ENCODE measurements at places on chromosomes 1 and 21.

- DNase-seq: no peak
Measured at GRCh38 chr1:178388418-178389145, 108.2 kb downstream of the CLEC20A start.

DNA sequence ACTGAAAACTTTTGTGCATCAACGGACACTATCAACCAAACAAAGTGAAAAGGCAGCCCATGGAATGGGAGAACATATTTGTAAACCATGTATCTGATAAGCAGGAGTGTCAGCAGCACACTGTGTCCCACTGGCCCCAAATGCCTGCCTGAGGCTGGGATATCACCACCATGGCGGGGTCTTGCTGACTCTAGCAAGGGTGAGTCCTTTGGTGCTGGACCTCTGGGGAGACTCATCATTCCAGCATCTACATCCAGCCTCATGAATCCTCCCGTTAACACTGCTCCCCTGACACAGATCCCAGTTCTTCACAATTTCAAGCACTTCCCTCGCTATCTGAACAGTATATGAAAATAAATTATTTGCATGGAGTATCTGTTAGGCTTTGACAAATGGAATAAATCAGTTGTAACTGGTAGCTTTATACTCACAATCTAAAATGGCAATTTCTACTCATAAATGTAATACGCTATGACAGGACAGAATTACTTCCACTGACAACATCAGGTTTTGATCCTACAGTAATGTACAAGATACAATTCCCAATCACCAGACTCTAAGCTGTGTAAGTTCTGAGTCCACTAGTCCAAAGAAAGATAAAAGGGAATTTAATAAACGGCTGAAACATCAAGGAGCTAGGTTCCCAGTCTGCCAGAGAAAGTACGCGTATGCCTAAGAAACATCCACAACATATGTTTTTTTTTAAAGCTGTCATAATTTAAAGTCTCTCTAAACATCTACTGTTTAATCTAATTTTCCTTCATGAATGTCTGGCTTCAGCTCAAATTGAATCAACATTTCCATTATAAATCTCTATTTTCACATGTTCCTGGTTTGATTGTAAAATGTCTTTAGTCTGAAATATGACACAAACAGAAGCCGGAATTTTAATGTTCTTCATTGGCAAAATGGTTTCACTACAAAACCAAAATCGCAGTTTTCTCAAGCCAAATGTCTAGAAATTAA, 95.1 kb downstream of the SIPA1L2 start:
- no peak for DNase-seq

DNA sequence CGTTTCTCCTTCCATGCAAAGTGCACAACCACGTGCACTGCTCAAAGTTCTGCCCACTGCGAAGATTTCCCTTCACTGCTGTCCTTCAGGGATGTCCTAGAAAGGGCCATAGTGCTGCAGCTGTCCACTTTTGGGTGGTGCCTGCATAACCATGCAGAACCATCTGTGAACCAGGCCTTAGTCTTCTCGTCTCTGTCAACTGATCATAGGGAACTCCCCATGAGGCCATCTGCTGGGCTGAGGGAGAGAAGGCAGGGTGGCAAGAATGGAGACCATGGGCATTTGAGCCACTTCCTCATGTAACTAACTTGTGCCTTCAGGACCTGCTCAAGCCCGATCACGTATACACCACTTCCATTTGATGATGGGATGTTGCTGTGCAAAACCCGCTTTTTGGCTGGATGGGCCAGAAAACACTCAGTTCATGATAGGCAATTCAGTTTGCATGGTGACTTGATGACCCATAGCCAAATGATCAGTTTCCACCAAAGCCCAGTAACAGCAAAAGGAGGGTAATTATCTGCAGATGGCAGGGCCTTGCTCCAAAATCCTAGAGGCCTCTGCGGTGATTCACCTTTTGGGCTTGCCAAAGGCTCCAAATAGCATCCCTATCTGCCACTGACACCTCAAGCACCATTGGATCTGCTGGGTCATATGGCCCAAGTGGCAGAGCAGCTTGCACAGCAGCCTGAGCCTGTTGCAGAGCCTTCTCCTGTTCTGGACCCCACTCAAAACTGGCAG, 9.5 kb downstream of the ST6GALNAC5 start:
- no peak for DNase-seq

DNA sequence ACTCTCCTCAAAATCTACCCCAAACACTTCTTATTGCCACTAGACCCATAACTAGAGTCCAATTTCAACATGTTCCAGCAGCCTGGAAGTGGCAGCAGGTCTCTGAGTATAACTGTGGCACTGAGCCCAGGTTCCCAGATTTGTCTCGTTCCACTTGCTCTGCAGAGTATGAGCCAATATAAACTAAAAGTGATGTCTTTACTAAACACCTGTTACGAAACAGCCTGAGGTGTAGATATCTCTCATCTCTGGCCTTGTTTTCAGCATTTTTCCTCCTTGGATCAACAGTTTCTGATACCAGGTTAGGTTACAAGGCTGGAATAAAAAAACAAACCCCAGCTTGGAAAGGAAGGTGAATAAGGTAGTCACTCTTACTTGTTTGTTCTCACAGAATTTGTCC, 25.2 kb upstream of the PRDX6 start:
- no peak for DNase-seq

GRCh38 chr1:15326691-15327588, 79.9 kb downstream of the FHAD1 start:
- DNase-seq: no peak

GRCh38 chr21:37936010-37936785, 19.9 kb upstream of the KCNJ6 start:
- DNase-seq: no peak

DNA sequence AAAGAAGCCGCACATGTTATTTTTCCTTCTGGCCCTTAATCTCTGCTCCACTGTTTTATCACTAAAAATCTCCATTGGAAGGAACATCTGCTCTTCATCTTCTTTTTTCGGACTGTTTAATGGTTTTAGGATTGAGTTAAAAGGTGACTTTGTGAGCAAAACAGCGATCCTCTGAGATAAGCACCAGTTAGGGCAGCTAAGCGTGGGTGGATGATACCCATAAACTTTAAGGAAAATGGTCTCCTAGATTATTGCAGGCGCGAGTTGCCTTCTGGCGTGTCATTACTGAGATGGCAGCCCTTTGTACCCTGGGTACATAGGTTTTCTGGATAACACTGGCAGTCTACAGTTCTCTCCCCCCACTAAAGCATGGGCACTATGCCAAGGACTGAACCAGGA, 44.0 kb upstream of the HMGB4 start:
- DNase-seq: no peak

DNA sequence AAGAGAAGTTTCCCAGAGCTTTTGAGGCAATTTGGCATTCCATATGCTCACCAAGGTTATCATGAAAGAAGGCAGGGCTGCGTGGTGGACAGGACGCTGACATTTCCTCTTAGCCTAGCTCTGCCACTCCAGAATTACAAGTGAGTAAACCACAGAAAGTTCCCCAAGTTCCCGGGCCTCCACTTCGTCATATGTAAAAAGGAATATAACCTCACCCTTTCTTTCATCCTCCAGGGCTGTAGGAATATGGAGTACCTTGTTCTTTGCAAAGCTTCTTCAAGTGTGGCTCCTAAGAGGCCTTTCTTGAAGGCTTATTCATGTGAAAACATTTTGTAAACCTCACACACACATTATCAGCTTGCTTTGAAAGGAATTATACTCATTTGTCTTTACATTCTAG, 210.2 kb downstream of the GREM2 start:
- no peak for DNase-seq

DNA sequence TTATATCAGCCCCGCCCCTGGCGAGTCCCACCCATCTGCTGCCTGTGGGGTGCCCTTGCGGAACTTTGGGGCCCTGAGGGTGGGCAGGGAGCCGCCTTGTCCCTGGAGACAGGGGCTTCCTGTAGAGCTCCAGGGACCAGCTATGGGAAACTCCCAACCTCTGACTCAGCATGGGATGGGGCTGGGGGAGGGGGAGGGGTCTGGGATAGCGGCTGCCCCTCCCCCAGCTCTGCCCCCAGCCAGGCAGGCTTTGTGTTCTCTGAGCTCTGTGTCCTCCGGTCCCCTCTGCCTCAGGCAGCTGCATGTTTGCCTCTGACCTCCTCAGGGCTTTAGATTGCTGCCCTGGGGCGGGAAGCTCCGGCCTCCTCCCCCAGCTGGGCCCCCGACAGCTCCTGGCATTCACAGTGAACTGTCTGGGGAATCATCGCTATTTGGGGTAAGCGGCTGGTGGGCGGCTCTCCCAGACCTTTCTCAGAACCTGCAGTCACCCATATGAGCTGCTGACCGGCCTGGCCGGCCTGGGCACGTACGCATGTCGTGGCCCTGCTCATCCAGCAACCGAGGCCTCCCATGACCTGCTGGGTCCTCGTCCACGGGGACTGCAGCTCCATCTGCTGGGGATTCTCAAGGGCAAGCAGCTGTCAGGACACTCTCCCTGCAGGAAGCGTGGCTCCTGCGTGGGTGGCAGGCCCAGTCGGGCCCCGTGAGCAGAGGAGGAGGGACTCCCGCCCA, 17.1 kb downstream of the ARHGEF16 start:
- DNase-seq: no peak

Measured in activated CD4-positive, alpha-beta T cell treated with anti-CD3 and anti-CD28 coated beads, Interleukin-2, amount 50 U/mL, for 4 hours (primary cell).